CD8-positive, alpha-beta T cell (primary cell): ENCODE measurements at places on chromosomes 7 and 10. TPM values are rescaled to one million over a fixed set of nuclear protein-coding genes. Genes with fewer than 3 reads are reported as not detected.

DNA sequence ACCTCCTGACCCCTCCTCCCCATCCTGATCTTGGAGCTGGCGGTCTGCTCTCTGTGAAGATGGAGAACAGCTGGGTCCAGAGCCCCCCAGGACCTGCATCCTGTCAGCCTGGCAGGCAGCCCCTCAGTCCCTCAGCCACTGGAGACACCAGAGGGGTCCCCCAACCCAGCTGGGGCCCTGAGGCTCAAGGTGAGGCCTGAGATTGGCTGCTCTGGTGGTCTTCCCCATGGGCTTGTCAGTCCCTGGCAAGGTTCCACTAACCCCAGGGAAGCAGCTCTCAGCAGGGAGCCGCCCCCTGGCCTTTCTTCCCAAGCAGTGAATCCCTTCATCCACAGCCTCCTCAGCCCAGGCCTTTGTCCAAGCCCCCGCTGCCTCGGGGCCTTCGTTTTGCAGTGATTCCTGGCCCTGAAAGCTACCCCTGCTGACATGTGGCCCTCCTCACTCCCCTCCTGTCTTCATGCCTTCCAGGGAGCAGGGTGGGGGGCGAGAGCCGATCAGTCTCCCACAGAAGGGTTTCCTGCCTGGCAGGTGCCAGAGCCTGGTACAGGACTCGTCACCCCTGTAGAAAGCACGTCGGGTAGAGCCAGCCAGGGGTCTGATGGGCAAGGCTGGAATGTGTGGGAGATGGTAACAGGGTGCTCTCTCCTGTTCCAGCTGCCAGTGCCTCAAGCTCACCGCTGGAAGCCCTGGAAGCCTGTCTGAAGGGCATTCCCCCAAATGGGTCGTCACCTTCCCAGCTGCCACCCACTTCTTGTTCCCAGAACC lies 48.5 kb downstream of the ZNF467 start:
- no peak for DNase-seq

DNA sequence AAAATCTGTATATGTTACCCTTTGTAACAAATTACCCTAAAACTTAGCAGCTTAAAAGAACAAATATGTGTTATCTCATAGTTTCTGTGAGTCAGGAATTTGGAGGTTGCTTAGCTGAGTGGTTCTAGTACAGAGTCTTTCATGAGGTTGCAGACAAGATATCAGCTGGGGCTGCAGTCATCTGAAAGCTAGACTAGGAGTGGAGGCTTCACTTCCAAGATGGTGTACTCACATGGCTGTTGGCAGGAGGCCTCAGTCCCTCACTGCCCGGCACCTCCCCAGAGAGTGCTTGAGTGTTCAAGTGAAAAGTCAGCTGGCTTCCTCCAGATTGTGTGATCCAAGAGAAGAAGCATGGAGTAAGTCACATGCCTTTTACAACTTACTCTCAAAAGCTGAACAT lies 16.9 kb upstream of the GGCT start:
- no peak for DNase-seq

GPRIN2 gene
- total RNA-seq = not detected

DNA sequence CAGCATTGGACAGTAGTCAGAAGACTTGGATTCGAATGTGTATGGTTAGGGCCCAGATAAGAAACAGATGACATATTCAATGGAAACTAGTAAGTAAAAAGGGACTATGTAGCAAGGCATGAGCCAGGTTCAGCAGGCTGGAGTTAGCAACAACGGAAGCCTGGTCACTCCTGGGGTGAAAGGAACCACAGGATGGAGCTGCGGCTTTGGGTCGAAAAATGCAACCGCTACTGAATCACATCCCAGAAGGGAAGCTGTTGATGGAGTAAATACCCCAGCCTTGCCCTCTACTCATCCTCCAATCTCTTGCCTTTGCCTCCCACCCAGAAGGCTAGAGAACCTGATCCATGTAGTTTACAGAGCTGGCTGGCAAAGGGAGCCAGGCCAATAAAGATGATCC lies 37.5 kb upstream of the EGR2 start:
- DNase-seq = peak; percentile 50

GRCh38 chr7:19715499-19715898 lies 6.7 kb upstream of the POLR1F start:
- DNase-seq = no peak

DNA sequence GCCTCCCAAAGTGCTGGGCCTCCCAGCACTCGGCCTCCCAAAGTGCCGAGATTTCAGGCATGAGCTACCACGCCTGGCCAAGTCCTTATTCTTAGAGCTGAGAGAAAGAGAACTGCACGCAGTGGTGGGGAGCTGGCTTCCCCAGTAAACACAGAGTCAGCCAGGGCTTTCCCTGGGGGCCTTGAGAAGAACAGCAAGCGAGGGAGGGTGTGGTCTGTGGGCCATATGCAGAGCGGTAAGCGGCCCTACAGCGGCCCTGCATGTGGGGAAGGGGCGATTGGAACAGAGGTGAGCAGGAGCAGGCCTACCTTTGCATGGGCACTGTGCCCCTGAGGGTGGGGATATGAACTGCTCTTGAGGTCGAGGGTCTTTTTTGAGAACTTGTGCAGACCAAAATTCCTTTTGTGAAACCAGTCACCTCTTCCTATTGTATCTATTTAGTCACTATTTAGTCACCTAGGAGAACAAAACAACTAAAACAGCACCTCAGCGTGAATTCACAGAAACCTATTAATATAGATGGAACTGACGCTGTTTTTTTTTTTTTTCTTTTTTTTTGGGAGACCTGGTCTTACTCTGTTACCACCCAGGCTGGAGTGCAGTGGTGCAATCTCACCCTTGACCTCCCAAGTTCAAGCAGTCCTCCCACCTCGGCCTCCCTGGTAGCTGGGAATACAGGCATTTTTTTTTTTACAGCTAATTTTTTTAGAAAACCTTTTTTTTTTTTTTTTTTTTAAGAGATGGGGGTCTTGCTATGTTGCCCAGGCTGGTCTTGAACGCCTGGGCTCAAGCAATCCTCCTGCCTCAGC lies 36.9 kb upstream of the SH2D4B start:
- no peak for DNase-seq

LOXL4 gene
- total RNA-seq = not detected

AGMO gene
- total RNA-seq = not detected

ANKRD30A gene
- not detected for total RNA-seq

- DNase-seq = no peak
Measured at GRCh38 chr10:8070440-8070839, 16.0 kb downstream of the GATA3 start.

DNA sequence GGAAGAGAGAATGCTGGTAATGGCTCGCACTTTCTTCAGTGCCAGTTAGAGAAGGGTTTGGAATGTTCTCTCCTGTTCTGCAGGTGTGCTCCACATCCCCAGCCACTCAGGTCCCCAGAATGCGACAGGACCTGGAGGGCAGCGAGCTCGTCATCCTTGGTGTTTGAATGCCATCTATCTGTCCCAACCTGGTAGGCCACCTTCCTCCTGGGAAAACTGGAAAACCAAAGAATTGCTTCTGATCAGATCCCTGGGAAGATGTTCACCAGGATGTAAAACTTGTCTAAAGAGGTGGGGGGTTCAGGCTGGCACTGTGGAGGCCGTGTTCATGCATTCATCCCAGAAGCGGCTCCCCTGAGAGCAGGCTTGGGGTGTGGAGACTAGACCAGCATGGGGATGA lies 379.5 kb downstream of the GLRX3 start:
- DNase-seq = no peak

DNA sequence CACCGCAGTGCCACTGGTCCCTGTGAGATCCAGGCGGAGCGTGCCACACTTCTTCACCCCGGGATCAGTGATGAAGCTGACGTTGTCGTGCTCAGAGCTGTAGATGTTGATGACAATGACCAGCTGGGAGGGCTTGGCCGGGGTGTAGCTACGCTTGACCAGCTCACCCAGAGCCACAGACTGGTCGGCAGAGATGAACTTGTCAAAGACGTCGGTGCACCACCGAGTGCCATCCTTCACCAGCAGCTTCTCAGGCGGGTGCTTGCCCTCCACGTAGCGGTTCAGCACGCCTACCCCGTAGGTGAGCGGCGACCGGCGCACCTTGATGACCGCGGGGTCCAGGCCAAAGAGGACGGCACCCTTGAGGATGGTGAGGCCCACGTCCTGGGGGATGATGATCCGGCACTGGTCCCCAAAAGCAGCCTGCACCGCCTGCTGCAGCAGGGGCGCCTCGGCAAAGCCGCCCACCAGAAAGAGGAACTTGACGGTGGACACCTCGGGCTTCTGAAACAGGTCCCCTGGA lies 54.2 kb downstream of the PNLIPRP2 start:
- no peak for DNase-seq

DNA sequence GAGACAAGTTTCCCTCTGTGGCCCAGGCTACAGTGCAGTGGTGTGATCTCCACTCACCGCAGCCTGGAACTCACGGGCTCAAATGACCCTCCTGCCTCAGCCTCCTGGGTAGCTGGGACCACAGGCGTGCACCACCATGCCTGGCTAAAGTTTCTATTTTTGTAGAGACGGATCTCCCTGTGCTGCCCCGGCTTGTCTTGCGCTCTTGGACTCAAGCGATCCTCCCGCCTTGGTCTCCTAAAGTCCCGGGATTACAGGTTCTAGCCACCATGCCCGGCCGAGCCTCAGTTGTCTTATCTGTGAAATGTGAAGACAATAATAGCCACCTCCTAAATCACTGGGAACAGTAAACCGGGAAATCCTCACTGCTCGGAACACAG lies 88.1 kb downstream of the FOXL3 start:
- no peak for DNase-seq

- no peak for DNase-seq
Measured at GRCh38 chr7:121383235-121383910, 12.7 kb downstream of the FAM3C start.

DNA sequence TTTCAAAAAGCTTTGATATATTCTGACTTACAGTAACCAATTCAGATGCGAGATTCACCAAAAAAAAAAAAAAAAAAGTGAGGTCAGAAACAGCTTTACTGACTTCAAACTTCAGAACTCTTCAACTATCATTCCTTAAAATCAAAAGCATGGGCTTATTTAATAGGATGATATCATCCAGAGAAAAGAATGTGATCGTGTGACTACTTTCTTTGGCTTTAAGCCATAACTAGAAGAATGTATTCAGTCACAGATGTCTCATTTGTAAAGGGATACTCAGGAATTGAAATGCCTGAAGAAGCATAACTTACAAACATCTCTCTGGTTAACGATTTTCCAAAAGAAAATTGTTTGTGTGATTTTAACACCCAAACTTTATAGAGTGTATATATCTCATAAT lies 11.5 kb downstream of the TPK1 start:
- DNase-seq = no peak

RADIL gene
- total RNA-seq = not detected

- DNase-seq = no peak
Measured at GRCh38 chr7:146175716-146176115, 59.1 kb downstream of the CNTNAP2 start.

DNA sequence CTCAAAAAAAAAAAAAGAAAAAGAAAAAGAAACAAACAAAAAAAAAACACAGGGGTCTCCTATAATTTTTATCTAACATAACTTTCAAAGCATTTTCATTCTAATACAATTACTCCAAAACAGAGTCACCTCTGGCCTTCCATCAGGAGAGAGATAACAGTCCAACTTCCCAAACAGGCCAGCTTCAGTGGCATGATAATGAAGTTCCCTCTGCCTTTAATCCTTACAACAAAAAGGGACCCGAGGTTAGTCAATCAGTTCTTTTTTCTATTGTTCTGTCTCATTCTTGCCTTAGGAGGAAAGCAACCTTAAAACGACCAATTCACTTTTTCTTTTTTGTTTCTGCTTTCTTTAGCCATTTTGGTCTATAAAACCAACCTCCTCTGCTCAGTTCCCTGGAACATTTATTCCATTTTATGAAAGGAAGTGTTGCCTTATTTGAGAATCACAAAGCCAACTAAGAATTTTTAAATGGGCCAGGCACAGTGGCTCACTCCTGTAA lies 16.5 kb upstream of the FXYD4 start:
- DNase-seq = no peak

SPDYE11 gene
- not detected for total RNA-seq

DNA sequence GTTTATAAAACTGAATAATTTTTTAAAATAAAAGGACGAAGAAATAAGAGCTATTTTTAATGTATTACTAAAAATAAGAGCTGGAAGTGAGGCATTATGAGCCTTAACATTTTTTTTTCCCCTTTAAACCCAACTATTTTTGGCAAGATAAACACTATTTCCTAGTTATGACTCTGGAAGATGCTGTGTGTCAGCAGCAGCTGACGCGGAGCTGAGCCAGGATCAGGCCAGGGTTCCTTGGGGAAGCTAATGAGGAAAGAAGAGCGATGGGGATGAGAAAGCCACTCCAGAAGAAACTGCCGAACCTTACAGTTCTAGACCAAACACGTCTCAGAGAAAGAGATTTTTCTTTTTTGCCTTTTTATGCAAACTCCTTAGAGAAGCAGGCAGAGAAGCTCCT lies 85.9 kb downstream of the USP6NL start:
- no peak for DNase-seq

- DNase-seq = no peak
Measured at GRCh38 chr10:84845628-84846261, 517.4 kb downstream of the CCSER2 start.

DNA sequence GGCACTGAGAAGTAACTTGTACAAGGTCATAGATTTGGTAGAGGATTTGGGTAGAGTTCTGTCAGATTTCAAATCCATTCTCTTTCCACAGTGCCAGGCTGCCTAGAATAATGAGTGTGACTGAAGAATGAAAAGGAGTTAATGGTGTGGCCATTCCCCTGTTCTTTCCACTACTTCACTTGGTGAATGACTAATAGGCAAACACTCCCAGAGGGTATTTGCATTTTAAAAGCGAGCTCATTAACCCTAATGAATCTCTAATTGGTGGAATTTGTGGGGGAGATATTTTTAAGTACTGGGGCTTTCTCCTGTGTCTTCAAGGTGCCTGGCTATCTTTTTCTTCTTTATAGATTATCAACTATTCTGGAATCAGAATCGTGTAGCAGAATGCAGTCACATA lies 74.8 kb upstream of the RPA3 start:
- DNase-seq = no peak

DNA sequence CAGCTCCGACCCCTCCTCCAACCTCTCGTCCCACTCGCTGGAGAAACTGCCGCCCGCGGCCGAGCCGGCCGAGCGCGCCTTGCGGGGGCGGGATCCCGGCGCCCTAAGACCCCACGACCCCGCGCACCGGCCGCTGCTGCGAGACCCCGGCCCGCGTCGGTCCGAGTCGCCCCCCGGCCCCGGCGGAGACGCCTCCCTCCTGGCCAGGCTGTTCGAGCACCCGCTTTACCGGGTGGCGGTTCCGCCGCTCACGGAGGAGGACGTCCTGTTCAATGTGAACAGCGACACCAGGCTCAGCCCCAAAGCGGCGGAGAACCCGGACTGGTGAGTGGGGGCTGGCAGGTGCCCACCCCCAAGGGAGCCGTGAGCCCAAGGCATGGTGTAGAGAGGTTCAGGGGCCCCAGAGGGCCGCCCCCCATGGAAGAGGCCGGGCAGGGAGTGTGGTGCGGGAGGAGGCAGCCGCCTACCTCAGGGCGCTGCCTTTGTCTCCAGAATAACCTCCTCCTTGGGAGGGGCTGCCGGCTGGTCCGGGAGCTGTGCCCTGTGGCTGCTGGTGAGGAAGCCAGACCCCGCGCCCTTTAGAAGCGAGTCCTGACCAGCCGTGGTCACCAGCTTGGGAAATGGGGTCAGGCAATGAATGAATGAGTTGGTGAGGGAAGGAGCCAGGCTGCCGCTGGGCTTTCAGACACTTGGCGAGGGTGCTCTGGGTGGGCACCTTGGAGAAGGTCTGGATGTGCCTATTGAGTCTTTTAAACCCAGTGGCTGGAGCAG lies 1.3 kb downstream of the FAM20C start:
- no peak for DNase-seq

- no peak for DNase-seq
Measured at GRCh38 chr7:36071605-36072004, 81.4 kb upstream of the EEPD1 start.

GDF2 gene
- not detected for total RNA-seq
